ENCODE measurements at places on chromosomes 6 and 20. TPM values are rescaled to one million over a fixed set of nuclear protein-coding genes. Genes with fewer than 3 reads are reported as not detected.

- DNase-seq = no peak
Observed at GRCh38 chr6:138957484-138957883, 30.6 kb downstream of the REPS1 start.

The EMILIN3 gene
- total RNA-seq = 0.53 TPM

GRCh38 chr6:43699564-43700186, 12.1 kb upstream of the MRPS18A start:
- no peak for DNase-seq

DNA sequence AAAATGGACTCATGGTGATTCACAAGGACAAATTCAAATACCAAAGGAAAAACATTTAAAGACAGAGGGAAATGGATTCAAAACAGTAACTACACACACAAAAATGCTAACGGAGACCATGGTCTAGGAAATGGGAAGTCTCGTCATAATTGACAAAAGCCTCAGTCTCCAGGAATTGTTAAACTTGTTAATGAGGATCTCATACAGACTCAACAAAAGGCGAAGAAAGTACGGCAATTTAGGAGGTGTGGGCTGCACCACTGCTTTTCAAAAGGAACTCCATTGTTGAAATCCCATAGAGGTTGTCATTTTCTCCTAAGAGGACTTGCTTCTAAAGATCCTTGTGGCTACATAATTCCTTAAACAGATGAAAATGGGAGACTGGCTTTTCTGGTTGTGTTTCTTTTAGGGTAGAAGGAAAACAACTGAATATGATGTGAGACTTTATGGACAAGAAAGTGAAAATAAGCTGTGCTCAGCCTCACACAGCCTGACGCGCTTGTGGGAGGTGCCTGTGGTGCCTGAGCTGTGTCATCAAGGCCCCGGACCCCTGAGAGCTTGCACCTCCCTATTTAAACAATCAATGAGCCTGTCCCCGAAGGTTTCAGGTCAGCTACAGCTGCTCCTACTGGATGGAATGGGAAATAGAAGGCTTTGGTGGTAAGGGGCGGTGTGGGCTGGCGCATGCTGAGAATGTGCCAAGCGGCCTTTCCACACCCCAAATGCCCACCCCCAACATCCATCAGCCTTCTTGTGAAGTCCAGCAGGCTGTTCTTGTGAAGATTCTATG, 2.5 kb upstream of the CLDN20 start:
- no peak for DNase-seq

The RPS6KA2 gene
- total RNA-seq = 196 TPM

GRCh38 chr6:41529049-41529448, 17.1 kb upstream of the FOXP4 start:
- DNase-seq = no peak

DNA sequence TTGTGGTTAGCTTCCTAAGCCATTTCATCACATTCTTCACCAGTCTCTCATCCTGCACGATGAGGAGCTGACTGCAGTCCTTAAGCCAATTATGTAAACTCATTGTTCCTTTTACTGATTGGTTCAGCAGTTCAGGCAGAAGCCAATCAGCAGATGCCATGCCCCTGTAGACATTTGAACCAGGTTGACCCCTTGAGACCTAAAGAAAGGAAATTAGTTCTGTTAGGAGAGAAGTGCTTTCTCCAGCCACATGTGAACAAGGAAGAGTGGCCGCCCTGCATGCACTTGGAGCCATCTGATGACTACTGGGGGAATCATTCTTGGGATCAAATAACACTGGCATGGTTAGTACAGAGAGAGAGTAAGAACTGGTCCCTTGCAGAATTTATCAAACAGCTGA, 535.2 kb upstream of the ID4 start:
- no peak for DNase-seq

The GPX6 gene
- not detected for total RNA-seq

GRCh38 chr20:17794400-17794799, 94.6 kb downstream of the BANF2 start:
- no peak for DNase-seq

GRCh38 chr20:23085436-23086055, 578 bp downstream of the CD93 start:
- DNase-seq = no peak

The C4B gene
- 133 TPM for total RNA-seq

The SLC35F1 gene
- total RNA-seq = not detected

DNA sequence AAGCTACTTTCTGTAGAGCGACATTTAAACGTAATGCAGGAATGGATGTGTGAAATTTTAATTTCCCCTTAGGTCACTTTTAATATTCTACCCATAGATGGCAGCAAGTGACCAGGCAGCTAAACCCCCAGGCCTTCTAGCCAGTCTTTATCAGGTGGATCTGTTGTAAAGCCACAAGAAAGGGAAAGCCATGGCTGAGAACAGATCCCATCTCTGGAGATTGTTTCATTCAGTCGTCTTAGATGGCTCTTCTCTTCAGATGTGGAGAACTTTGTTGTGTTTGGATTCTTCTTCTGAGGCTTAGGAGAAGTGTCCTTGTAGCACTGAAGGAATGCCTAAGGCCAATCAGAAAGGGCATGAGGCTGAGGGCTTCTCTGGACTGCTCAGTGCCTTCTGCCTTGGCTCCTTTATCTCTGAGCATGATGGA, 15.8 kb upstream of the RNF182 start:
- DNase-seq = no peak

- DNase-seq = no peak
Observed at GRCh38 chr20:3865152-3865886, 18.7 kb downstream of the MAVS start.

The SNAI1 gene
- total RNA-seq = 64.4 TPM

GRCh38 chr20:6689339-6689973, 78.0 kb upstream of the BMP2 start:
- no peak for DNase-seq

The CCN6 gene
- not detected for total RNA-seq

GRCh38 chr20:50588034-50588736, 78.0 kb downstream of the PTPN1 start:
- DNase-seq = no peak

DNA sequence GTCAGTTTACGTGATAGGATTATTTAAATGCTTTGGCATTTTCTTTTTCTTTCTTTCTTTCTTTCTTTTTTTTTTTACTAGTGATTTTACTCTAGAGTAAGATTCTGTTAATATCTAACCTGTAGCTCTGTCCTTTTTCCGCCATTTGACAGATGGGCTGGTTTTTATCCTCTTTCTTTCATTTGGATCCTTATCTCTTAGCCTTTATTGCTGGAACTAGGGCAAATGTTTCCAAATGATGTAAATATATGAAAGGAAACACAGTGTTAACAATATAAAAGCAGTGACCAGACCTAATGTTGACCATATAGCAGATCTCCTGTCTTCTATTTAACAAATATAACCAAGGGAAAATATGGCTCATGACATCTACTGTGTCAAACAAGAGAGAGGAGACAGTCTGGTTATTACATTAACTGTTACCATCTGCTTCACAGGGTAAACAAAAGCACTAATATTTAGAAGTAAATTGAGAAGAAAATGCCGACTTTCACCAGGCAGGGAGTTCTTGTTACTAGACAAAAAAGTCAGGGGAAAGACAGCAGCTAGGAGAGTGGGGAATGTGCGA, 59.8 kb upstream of the GCLC start:
- DNase-seq = no peak

DNA sequence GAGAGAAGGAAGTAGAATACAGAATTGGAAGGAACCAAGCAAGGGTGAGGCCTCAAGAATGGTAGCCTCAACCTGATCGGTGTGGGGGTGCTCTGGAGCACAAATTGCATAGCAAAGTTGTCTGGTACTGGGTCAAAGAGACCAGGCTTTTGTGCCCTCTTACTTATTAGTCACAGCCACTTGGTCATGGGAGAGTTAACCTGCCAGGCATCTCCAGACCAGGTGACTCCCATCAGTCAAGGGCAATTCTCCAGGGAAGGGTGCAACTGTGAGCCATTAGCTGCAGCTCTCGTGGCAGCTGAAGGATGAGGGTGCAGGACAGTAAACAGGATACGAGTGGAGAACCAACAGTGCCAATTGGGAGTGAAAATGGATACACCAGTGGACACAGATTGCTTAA, 47.7 kb upstream of the PLCB4 start:
- DNase-seq = no peak

DNA sequence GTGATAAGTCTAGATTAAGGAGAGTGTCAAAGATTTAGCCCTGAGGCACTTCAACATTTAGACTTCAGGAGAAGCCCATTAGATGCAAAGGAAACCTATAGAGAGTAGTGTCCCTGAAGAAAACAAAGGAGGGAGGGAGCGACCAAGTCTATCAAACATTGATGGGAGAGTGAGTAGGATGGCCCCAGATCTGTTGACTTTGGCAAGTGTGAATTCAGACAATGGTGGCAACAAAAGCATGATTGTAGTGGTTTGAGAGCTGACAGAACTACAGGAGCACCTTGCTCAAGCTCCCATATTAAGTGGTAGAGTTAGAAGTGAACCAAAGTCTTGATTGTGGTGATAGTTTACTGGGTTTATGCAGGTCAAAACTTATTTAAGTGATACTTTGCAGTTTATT, 979 bp upstream of the ABCF1 start:
- no peak for DNase-seq

- no peak for DNase-seq
Observed at GRCh38 chr6:21869085-21869771, 275.7 kb downstream of the SOX4 start.

DNA sequence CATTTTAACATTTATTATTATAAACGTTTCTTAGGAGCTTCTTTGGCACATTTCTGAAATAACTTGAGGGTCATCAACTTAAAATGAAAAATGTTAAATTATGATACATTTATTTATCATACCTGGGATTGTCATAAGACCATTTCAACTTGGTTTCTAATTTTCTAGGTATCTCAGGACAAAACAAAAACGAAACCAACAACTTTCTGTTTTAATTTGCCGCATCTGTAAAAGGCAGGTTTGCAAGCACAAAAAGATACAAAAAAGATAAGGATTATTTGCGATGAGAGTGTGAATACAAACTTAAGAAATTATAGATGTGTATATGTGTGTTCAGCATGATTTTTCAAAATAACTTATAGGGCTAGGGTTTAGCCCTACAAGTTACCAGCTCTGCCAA, 395.0 kb upstream of the RUNX2 start:
- DNase-seq = no peak

- DNase-seq = no peak
Observed at GRCh38 chr6:13327691-13328075, 654 bp downstream of the TBC1D7 start.

DNA sequence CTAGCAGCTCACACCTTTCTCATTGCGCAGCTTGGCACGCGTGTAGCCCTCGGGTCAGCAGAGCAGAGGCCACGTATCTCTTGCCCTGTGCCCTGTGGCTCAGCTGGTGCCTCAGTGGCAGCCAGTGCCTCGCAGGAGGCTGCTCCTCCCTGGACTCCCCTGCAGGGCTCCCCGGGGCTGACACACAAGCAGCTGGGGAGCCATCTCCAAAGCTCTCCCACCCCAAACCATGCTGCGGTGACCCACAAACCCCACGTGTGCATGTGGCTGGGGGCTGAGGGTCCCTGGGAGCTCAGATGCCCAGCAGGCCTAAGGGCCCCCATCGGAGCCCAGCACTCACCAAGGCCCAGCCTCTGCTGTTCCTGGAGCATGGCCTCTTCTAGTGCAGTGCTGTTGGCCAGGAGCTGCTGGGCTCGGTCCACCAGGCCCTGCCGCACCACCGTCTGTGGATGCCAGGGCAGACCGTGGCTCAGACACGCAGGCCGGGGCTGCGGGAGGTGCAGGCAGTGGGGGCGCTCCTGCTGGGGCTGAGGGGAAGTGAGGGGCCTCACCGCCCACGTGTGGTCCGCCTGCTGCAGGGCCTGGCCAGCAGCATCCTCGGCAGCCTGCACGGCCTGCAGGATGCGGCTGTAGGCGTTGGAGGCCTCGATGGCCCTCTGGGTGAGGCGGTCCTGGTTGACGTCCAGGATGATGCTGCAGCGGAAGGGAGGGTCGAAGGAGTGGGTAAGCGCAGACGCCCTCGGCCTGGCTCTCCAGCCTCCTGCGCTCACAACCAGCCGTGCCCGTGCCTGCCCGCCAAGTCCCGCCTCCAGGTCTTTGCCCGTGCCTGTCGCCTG, 13.8 kb downstream of the ADRM1 start:
- DNase-seq = no peak

DNA sequence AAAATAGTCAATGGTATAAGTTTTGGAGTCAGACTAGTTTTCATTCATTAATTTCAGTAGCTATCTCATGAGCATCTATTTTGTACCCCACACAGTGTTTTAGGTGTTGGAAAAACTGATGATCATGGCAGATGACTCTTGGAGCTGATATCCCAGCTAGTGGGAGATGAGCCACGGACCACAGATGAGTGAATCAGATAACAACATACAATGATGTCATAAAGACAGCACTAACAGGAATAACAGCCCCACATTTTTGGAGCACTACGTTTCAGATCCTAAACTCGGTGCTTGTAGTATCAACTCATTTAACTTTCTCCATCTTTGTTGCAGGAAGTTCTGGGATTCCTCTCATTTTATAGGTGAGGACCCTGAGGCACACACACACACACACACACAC, 67.8 kb upstream of the EDN3 start:
- DNase-seq = no peak

The SLPI gene
- total RNA-seq = 223 TPM

DNA sequence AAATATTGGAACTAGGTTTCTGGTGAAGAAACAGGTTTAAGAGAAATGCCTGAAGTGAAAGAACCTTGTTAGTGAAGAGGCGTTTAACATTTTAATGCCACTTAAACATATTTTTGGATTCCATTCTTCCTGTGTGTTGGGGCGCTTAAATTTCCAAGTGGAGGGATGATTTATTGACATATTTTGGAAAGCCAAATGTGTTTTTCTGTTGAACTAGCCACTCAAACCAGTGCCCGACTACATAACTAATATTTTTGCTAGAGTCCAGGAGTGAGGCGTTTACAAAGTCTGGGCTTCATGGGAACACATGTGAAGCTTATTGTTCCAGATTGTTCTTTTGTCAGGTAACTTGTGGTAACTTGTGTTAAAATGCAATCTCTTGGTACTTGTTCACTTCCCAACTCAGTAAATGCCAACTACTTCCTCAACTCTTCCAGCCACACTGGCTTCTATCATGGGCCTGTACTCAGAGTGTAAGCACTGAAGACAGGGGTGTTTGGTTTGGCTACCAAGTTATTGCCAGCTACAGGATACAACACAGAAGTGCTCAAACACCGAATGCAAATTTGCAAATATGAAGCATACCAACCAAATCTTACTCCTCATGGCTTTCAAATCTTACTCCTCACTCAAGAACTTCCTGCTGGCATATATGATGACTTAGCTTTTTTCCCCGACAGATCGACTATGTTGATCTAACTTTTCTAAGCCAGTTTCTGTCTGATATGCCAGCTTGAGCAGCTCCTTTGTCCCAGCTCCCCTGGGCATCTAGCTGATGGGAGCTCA, 2.0 kb upstream of the ZNFX1 start:
- no peak for DNase-seq

DNA sequence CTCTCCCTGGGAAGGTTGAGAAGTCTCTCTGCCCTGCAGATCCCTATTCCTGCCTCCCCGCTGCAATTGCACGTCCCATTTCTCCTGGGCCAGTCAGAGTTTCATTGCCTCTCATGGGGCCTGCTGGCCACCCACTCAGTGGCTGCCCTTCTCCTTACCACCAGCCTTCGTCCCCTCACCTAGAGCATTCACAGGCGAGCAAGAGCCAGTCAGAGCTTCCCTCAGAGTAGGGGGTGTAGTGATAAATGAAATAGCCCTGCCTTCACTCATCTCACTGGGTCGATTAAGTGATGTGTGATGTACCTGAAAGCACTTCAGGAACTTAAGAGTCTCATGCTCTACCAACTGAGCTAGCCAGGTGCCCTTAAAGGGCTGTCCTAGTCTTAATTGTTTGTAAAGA, 52.0 kb upstream of the FANCE start:
- DNase-seq = no peak

Measured in ascending aorta (tissue), 2 donors.